ENCODE measurements at places on chromosomes 3 and 15.

DNA sequence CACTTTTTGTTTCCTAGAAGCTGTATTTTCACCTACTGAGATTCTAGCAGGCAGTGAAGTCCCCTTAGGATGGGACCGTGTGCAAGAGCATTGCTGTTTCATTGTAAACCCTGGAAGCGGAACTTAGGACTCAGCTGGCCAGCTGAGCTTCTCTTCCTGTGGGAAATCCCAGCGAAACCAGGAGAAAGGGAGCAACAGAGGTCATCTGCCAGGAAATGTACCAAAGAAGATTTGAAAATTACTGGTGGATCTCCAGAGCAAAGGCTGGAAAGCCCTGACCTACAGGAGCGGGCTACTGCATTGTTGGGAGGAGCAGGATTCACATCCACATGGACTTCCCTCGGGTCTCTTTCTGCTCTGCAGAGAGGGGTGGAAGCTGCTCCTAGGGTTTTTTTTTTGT is 7.6 kb upstream of the ADPRH start:
- DNase-seq, result no peak

- DNase-seq, result no peak
Measured at GRCh38 chr3:98930413-98930812, 28.9 kb upstream of the DCBLD2 start.

GRCh38 chr3:170809007-170809974 is 60.7 kb downstream of the RPL22L1 start:
- DNase-seq, result peak; percentile 12

- DNase-seq, result no peak
Measured at GRCh38 chr15:74749832-74750231, 1.2 kb downstream of the CYP1A2 start.

- no peak for DNase-seq
Measured at GRCh38 chr3:15805756-15806266, 8.0 kb upstream of the ANKRD28 start.

- no peak for DNase-seq
Measured at GRCh38 chr3:17852217-17852616, 109.8 kb upstream of the TBC1D5 start.

- DNase-seq, result no peak
Measured at GRCh38 chr3:13685721-13686120, 136.8 kb downstream of the FBLN2 start.

DNA sequence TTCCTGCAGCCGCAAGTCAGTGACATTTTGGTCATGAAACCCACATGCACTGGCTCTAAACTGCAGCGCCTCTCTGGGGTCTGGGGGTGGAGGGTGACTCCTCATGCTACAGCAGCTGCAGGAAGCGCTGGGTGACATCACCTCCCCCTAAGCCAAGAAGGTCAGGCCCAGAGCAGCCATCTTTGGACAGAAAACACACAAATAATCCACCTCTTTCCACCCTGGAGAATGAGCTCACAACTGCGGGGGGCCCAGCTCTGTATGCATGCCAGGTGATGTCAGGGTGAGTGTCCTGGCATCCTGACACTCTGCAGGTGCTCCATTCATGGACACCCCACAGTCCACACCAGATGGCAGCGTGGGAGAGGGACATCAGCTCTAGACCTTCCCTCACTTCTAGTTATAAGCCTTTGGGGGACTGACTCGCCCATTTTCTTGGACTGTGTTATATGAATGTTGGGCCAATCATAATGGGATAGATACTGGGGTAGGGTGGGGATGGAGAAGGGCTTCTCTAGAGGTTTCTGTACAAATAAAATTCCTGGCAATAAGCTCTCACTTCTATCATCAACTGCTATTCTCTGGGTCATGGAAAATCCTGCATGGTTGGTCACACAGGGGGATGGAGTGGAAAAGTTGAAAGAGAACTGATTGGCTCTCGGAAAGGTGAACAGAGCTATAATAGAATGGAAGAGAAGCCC is 70.7 kb upstream of the THBS1 start:
- DNase-seq, result peak; percentile 9

- DNase-seq, result peak; percentile 18
Measured at GRCh38 chr3:109050591-109051167, 67.3 kb downstream of the MORC1 start.

- DNase-seq, result no peak
Measured at GRCh38 chr3:21705769-21706168, 45.2 kb downstream of the ZNF385D start.

- DNase-seq, result no peak
Measured at GRCh38 chr3:143910756-143911155, 60.9 kb upstream of the DIPK2A start.

- DNase-seq, result no peak
Measured at GRCh38 chr15:60731583-60732130, 252.7 kb upstream of the ICE2 start.

DNA sequence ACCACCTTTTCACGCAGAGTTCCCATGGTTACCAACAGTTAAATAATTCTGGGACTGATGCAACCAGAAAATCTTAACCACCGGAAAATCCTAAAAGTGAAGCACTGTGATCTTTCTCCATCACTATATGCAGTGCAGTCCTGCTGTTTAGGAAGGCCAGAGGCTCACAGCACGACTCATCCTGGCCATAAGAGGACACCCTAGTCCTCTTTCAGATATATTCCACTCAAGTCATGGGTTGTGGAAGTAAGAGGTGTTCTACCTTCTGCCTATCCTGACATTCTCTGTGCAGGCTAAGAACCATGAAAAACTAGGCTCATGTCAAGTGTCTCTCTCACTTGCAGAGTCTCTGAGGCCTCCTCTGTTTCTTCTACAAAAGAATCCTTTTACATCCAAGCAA is 67.2 kb downstream of the DHX30 start:
- no peak for DNase-seq

GRCh38 chr15:98904544-98904943 is 103.0 kb downstream of the PGPEP1L start:
- peak; percentile 13 for DNase-seq

GRCh38 chr3:61378311-61378710 is 127.1 kb upstream of the FHIT start:
- no peak for DNase-seq

DNA sequence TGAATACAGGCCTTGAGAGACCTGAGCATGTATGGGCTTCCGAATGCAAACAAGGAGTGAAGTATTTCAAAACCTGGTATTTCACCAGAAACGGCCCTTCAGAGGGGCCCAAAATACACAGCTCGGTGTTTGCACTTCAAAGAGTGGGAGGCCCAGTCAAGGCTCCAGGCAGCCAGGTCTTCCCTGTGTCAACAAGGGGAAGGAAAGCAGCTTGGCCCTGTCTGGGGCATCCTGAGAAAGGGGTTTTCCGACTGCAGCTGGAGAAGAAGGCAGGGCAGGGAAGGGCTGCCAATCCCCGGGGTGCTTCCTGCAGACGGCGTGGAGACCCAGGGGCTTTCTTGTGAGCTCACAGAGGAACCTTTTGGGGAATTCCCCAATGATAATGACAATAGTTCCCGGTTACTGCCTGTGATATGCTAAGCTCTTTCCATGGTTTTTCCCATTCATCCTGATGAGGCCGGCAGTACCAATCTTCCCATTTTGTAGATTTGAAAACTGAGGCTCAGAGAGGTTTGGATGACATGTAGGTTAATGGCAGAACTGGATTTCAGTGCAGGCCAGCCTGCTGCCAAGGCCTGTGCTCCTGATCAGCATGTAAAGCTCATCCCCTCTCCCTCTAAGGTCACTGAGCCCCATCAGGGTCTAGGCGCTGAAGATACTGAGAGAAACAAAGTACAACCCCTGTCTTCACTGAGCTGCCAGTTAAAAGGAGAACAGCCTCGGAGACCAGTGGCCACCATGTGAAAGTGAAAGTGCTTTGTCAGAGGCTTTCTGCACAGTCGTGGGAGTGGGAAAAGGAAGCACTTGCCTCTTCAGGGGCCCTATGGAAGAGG is 43.0 kb upstream of the TLE3 start:
- peak; percentile 41 for DNase-seq

DNA sequence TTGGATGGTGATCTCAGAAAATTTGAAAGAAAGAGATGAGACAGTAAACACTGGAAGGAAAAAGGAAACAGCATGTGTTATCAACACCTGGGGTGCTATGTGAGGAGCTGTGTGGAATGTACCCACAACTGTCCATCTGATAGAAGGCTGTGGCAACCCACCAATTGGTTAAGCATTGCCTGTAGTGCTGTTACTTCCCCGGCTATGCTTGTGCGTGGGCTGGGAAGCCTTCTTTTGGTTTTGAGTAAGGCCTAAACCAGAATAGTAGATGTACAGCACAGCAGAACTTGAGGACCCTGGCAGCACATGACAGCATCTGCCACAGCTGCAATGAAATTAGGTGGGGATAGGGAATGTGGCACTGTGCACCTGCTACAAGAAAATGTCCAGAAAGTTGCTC is 184.5 kb downstream of the FHIT start:
- no peak for DNase-seq

DNA sequence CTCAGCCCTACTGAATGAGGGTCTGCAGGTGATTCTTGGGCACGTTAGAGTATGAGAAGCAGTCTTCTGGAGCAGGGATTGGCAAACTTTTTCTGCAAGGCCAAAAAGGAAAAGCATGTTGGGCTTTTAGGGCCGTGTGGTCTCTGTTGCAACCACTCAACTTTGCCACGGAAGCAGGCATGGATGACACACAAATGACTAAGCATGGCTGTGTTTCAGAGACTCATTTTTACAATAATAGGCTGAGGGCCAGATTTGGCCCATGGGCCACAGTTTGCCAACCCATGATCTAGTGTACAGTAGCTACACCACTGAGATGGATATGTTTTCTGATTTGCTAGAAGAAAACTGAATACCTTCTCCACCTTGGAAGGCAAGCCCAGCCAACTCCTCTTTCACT is 66.1 kb upstream of the PRICKLE2 start:
- no peak for DNase-seq

- DNase-seq, result no peak
Measured at GRCh38 chr3:104521606-104522336, 844.9 kb upstream of the ALCAM start.

- DNase-seq, result no peak
Measured at GRCh38 chr3:24401811-24402185, 92.9 kb downstream of the THRB start.

- no peak for DNase-seq
Measured at GRCh38 chr3:46847744-46848143, 15.5 kb downstream of the MYL3 start.

DNA sequence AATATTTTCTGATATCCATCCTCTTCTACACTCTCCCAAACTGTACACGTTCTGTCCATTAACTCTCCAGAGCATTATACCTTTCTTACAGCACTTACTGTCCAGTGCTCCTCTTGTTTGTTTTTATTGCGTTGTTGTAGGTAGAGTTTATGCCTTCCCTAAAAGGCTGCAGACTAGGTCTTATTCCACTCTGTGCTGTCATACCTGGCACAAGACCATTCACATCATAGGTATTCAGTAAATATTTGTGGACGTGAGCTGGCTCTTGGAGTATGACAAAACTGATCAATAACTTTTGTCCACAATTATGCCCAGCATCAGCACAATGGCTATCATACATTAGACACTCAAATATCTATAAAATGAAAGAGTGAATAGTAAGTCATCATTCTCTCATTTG is 4.4 kb downstream of the HMG20A start:
- no peak for DNase-seq

- no peak for DNase-seq
Measured at GRCh38 chr3:50620820-50621219, 3.9 kb downstream of the MAPKAPK3 start.

All from activated CD8-positive, alpha-beta T cell treated with anti-CD3 and anti-CD28 coated beads for 36 hours (primary cell).